Spleen (tissue), 13 donors: ENCODE measurements at places on chromosomes 12 and 14. TPM values are rescaled to one million over a fixed set of nuclear protein-coding genes. Genes with fewer than 3 reads are reported as not detected.

DNA sequence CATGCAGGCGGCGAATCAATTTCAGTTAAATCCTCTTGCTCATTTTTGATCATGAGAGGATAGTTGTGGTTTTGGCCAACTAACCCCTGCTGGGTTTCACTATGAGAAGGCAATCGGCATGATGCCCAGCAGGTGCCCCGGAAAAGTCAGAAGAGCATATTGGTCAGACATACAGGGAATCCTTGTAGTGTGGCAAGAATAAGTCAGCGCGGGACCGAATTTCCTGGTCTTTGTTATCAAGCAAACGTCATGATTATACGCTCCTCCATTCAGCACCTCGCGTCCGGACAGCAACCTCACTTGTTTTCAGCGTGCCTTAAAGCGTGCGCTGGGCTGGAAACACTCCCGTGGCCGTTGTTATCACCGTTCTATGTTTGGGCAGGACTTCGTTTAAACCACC lies 1.8 kb downstream of the TBC1D30 start:
- H3K36me3 ChIP-seq: no peaks in the 10 kb centered on the region
- DNase-seq: no peak
- peaks cover 42% of the 10 kb centered on the region for H3K27me3 ChIP-seq
- peaks cover 27% of the 10 kb centered on the region for H3K4me1 ChIP-seq

DNA sequence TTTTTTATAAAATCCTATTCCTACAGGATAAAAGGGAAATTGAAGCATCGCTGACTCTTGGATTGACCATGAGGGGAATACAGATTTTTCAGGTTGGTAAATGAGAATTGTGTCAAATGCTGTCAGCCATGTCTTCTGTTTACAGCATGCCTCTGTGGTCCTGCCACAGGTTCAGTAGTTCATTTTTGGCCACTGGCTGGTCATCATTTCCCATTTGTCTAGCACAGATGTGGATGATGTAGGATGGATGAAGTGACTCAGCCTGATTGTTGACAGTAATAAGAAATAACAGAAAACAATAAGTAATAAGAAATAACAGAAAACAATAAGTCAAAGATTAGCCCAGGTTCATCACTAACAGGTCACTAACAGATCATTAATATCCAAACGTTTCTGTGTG lies 59.8 kb downstream of the FRMD6 start:
- no peak for DNase-seq
- H3K4me3 ChIP-seq: no peak overlapping the region
- H3K36me3 ChIP-seq: peaks cover 25% of the 10 kb centered on the region
- H3K4me1 ChIP-seq: no peaks in the 10 kb centered on the region
- no peak overlapping the region for H3K27ac ChIP-seq

DNA sequence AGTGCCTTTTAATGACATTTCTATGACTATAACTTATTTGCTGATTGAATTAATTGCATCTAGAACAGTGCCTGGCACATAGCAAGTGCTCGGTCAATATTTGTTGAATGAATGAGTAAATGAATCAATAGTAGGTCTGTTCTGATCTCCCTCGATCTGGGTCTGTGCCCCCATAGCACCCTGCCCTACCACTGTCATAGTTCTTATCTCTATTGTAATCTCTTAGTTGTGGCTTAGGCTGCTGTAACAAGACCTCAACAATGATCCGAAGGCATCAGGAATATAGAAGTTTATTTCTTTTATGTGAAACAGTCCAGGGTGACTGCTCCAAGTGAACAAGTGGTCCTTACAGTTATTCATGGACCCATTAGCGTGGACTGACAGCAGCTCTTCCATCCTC lies 44.0 kb upstream of the RPH3A start:
- H3K36me3 ChIP-seq: no peaks in the 10 kb centered on the region
- H3K4me1 ChIP-seq: no peaks in the 10 kb centered on the region
- no peak overlapping the region for H3K27ac ChIP-seq
- no peaks in the 10 kb centered on the region for H3K27me3 ChIP-seq
- no peak for DNase-seq

GRCh38 chr12:113088971-113089756 lies 32.6 kb downstream of the DTX1 start:
- peaks cover 52% of the 10 kb centered on the region for H3K4me1 ChIP-seq
- H3K27me3 ChIP-seq: no peaks in the 10 kb centered on the region
- H3K4me3 ChIP-seq: no peak overlapping the region
- H3K36me3 ChIP-seq: no peaks in the 10 kb centered on the region
- peak overlapping the region; percentile 61 for H3K27ac ChIP-seq

GRCh38 chr12:44647917-44648690 lies 228.0 kb downstream of the NELL2 start:
- H3K4me1 ChIP-seq: no peaks in the 10 kb centered on the region
- H3K27ac ChIP-seq: no peak overlapping the region
- no peaks in the 10 kb centered on the region for H3K27me3 ChIP-seq
- DNase-seq: no peak
- H3K4me3 ChIP-seq: no peak overlapping the region

DNA sequence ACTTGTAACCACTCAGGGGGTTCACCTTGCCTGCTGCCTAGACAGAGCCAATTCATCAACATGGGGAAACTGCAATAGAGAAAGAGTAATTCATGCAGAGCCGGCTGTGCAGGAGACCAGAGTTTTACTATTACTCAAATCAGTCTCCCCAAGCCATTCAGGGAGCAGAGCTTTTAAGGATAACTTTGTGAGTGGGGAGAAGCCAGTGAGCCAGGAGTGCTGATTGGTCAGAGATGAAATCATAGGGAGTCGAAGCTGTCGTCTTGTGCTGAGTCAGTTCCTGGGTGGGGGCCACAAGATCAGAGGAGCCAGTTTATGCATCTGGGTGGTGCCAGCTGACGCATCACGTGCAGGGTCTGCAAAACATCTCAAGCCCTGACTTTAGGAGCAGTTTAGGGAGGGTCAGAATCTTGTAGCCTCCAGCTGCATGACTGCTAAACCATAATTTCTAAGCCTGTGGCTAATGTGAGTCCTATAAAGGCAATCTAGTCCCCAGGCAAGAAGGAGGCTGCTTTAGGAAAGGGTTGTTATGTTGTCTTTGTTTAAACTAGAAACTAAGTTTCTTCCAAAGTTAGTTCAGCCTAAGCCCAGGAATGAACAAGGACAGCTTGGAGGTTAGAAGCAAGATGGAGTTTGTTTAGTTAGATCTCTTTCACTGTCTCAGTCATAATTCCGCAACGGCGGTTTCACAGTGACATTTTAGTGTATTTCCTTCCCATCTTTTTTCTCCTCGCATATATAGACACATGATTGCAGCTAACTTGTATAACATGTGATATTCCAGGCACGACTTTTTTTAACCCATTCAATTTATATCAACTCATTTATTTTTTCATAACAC lies 68.9 kb upstream of the NCOR2 start:
- no peaks in the 10 kb centered on the region for H3K36me3 ChIP-seq
- no peaks in the 10 kb centered on the region for H3K4me1 ChIP-seq
- H3K4me3 ChIP-seq: no peak overlapping the region

GRCh38 chr12:110742096-110742717 lies 484 bp downstream of the PPP1CC start:
- H3K36me3 ChIP-seq: no peaks in the 10 kb centered on the region
- H3K27me3 ChIP-seq: no peaks in the 10 kb centered on the region
- peak overlapping the region; percentile 94 for H3K27ac ChIP-seq
- DNase-seq: no peak

DNA sequence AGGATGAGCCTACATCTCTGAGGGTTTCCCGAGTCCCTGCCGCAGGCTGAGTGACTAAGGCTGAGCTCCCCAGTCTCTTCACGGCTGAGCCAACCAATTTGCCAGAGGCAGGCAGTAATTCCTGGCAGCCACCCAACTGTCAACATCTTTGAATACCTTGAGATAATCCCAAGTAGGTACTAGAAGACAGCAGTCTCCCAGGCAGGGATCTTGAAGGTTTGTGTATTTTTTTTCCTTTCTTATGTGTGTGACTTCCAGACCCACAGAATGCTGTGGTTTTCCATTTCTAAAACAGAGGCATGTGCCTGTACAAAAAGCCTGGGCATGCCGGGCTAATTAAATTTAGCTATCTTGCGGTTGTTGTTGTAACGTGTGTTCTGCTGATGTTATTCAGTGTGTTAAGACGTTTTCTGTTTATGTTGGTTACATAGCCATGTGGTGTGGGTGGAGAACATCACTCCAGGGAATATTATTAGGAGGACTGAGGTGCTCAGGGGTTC lies 155.5 kb downstream of the ANO2 start:
- no peaks in the 10 kb centered on the region for H3K4me1 ChIP-seq
- no peaks in the 10 kb centered on the region for H3K36me3 ChIP-seq

DNA sequence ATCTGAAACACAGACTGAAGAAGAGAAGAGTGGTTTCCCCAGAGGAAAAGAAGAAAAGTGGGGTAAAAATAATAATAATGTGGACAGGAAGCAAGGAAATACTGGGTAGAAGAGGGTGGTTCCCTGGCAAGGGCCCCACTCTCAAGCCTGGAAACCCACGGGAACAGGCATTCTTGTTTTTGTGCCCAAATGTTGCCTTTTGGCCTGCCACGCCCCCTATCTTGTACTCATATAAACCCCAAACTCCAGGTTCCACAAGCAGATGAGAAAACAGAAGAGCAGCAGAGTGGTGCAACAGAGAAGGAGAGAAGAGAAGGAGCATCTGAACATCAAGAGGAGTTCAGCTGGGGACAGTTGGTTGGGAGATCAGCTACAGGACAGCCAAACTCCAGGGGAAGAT lies 51.2 kb downstream of the NDUFA12 start:
- no peaks in the 10 kb centered on the region for H3K4me1 ChIP-seq
- no peaks in the 10 kb centered on the region for H3K36me3 ChIP-seq

- no peak for DNase-seq
- H3K4me3 ChIP-seq: no peak overlapping the region
- H3K36me3 ChIP-seq: no peaks in the 10 kb centered on the region
- peaks cover 12% of the 10 kb centered on the region for H3K27me3 ChIP-seq
- peak overlapping the region; percentile 33 for H3K27ac ChIP-seq
Observed at GRCh38 chr12:26119391-26119989, 5.3 kb downstream of the BHLHE41 start.

DNA sequence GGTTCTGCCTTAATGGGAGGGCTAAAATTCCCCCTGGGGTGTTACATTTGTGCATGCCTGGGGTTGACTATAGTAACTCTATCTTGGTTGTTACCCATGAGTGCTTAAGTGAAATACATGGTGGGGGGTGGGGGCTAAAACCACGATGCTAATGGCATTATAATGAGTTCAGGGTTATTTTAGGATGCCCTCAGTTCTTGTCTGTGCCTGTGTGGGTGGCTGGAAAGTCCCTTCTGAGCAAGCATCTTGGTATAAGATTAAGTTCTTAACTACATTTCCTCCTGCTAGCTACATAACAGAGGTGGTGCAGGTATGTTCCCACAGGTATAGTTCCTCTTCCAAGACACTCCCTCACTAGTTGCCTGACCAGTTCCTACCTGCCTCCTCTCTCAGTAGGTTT lies 822.3 kb downstream of the LRFN5 start:
- H3K4me3 ChIP-seq: no peak overlapping the region
- H3K4me1 ChIP-seq: no peaks in the 10 kb centered on the region
- H3K27ac ChIP-seq: peak overlapping the region; percentile 36
- no peak for DNase-seq
- no peaks in the 10 kb centered on the region for H3K36me3 ChIP-seq

- H3K4me3 ChIP-seq: no peak within 1 kb of the TSS
- no peaks in the 10 kb centered on the region for H3K4me1 ChIP-seq
- no peak for DNase-seq
- peaks cover 25% of the 10 kb centered on the region for H3K27me3 ChIP-seq
Observed at GRCh38 chr12:53336181-53336681, at the start of gene SP7. Gene SP7, minus strand, starts transcription at chr12:53336354. Its CDS starts 708 bp downstream, at chr12:53335646.

DNA sequence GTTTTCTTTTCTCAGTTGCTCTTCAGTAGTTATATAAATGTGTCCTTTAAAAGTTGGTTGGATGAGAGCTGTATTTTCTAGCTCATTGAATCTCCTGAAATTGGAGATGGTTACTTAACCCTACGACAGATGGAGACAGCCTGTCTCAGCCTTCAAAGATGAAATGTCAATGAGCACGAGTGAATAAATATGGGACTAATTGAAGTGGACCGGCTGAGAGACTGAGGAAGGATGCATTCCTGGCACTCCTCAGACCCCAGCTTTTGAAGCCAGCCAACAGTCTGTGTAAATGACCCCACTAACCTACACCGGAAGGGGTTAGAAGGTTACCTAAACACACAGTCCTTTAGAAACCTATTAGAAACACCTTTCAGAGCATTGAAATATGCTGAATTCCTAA lies 46.6 kb downstream of the PDZRN4 start:
- H3K36me3 ChIP-seq: no peaks in the 10 kb centered on the region
- H3K27ac ChIP-seq: no peak overlapping the region
- no peak overlapping the region for H3K4me3 ChIP-seq
- H3K27me3 ChIP-seq: no peaks in the 10 kb centered on the region
- H3K4me1 ChIP-seq: no peaks in the 10 kb centered on the region
- no peak for DNase-seq

GRCh38 chr12:120254809-120255208 lies 10.7 kb downstream of the PXN start:
- no peak for DNase-seq
- no peak overlapping the region for H3K4me3 ChIP-seq
- peaks cover 62% of the 10 kb centered on the region for H3K4me1 ChIP-seq
- H3K27ac ChIP-seq: peak overlapping the region; percentile 97
- no peaks in the 10 kb centered on the region for H3K27me3 ChIP-seq

DNA sequence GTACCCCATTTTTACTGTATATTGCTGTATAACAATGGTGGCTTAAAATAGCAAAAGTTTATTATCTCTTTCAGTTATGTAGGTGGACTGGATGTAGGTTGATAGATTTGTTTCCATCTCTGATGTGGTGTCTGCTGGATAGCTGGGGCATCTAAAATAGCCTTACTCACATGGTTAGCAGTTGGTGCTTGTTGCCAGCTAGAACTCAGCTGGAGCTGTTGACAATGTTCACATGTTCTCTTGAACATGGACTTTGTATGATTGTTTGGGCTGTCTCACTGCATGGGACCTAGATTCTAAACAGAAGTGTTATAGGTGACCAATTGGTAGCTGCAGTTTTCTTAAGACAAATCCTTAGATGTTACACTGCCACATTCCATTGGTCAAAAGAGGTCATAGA lies 126.9 kb downstream of the GPHN start:
- H3K36me3 ChIP-seq: no peaks in the 10 kb centered on the region
- DNase-seq: no peak
- no peaks in the 10 kb centered on the region for H3K27me3 ChIP-seq
- no peak overlapping the region for H3K27ac ChIP-seq
- H3K4me1 ChIP-seq: no peaks in the 10 kb centered on the region

GRCh38 chr12:47184229-47184628 lies 104.5 kb upstream of the AMIGO2 start:
- H3K4me1 ChIP-seq: peaks cover 13% of the 10 kb centered on the region
- no peak for DNase-seq
- no peaks in the 10 kb centered on the region for H3K27me3 ChIP-seq
- H3K27ac ChIP-seq: no peak overlapping the region
- H3K4me3 ChIP-seq: no peak overlapping the region

GRCh38 chr12:42617622-42618021 lies 28.1 kb upstream of the PRICKLE1 start:
- no peaks in the 10 kb centered on the region for H3K36me3 ChIP-seq
- DNase-seq: no peak
- H3K4me3 ChIP-seq: no peak overlapping the region
- H3K27me3 ChIP-seq: no peaks in the 10 kb centered on the region
- H3K27ac ChIP-seq: no peak overlapping the region

TEX52 gene
- total RNA-seq: not detected

SLC38A6 gene
- 17.1 TPM for total RNA-seq

ZNF605 gene
- total RNA-seq: 12.5 TPM

LHX5 gene
- total RNA-seq: not detected

OR6C2 gene
- total RNA-seq: not detected

SENP1 gene
- 33.1 TPM for total RNA-seq

PIANP gene
- not detected for total RNA-seq

CD69 gene
- 83.0 TPM for total RNA-seq
